BE2C (cell line): ENCODE measurements at places on chromosomes 3 and 15.
A peak's percentile ranks its signal among the peaks of the same experiment; 100 is the strongest.

DNA sequence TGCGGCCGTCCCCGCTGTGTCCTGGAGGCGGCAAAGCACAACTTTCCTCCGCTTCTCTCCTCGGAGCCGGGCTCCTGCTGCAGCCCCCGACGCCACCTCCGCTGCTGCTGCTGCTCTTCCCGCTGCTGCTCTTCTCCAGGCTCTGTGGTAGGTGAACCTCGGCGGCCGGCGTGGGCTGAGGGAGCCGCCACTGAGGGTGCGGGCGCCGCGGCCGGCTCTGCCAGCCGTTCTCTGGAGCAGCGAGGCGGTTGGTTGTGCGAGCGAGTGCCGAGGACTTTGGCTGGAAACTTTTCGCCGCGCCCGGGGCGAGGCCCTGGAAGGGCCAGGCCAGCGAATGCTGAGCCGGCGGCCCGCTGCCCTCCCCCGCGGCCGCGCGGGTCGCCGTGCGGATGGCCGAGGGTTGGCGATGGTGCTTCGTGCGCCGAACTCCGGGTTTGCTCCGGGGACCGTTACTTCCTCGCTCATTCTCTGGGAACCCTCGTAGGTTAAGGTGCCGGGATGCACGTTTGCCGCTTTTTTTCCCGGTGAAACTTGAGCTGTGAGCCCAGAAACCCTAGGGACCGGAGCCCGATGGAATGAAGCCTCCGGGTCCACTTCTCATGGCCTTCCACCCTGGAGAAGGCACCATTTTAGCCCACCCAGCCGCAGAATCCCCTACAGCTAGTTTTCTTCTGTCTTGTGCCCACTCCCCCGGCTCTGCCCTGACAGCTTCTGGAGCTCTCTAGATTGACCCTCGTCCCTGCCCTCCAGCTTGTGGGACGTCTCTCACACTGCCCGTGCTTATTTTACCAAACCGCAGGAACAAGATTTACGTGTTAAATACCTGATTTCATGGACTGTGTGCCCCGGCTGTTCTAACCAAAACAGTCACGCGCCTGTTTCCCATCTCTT, 660 bp downstream of the NECTIN3 start:
- peak; percentile 35 for DNase-seq

DNA sequence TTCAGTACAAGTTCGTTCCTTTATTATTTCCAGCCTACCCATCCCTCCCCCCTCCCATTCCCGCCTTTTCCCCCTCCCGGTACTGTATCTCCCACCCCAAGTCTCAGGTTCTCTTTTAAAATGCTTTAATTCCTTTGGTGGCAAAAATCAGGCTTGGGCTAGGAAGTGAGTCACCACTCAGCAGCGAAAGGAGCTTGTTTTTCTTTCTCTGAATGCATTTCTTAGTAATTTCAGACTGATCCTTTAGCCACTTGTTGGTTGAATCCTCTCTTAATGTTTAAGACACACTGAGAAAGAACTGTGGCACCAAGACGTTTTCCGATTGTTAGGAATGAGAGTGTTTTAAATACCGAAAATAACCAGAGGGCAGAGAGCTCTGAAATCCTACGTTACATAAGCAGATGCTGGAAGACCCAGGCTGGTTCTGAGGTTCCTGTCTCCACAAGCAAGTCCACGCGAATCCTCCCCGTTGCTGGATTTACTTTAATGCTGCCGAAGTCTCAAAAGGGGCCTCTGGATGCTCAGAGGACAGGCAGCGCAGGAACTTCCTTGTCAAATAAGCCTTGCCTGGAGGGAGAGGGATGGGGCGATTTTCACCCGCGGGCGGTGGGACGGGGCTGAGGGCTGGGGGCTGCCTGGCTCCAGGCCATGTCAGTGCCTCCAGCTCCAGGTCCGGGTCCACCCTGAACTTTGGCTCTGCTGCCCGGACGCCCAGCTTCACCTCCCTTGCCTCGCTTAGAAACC, 854 bp upstream of the COL8A1 start:
- DNase-seq: no peak

DNA sequence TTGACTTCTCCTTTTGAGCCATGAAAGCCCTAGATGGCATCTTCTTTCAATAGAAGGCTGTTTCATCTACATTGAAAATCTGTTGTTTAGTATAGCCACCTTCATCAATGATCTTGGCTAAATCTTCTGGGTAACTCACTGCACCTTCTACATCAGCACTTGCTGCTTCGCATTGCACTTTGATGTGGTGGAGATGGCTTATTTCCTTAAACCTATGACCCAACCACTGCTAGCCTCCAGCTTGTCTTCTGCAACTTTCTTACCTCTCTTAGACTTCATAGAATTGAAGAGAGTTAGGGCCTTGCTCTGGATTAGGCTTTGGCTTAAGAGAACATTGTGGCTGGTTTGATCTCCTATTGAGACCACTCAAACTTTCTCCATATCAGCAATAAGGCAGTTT, 189.8 kb downstream of the PLCL2 start:
- no peak for DNase-seq

DNA sequence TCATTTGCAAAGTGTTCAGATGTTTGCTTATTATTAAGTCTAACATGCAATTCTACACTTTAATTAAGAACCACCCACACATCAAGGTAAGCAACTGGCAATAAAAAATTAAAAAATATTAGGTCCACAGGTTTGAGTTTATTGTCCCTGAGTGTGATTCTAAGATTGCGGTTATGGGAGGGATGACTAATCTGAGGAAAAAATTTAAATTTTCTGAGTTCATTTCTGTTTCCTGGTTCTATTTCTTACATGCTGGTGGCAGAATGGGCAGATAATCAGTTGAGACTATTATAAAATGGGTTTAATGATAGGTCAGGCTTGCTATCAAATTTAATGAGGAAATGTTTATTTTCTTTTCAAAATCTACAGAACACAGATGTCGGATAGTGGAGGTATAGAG, 105.9 kb downstream of the TP63 start:
- DNase-seq: no peak

GRCh38 chr15:70698426-70698825, 64.9 kb downstream of the UACA start:
- no peak for DNase-seq

- peak; percentile 90 for DNase-seq
Measured at GRCh38 chr3:97232393-97233034, 418.1 kb downstream of the EPHA6 start.

DNA sequence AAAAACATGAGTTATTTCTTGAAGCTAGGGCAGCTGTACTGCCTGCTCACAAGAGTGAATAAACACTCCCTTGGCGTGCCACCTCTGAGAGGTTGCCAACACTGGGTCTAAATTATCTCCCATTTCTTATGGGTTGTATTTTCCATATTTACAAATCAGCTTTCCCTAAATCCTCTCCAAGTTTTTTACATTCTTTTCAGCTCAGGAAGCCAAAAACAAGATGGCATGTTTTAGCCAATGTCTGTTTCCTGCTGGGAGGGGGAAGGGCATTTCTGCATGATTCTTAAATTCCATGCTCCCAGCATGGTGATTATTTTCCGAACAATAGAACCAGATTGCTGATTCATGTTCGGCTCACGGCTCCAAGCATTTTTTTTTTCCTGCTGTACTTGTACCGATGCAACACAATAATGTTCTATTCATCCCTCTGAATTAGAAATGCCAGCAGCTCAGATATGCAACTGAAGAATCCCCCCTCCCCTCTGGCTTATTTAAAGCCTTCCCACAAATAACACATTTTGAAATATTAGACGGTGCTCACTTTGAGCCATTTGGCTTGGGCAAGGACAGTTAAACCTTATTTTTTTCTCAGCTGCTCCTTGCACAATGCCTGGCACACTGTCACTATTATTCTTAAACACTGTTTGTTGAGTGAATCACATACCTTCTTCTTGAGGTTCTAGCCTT, 252.5 kb downstream of the THRB start:
- no peak for DNase-seq

DNA sequence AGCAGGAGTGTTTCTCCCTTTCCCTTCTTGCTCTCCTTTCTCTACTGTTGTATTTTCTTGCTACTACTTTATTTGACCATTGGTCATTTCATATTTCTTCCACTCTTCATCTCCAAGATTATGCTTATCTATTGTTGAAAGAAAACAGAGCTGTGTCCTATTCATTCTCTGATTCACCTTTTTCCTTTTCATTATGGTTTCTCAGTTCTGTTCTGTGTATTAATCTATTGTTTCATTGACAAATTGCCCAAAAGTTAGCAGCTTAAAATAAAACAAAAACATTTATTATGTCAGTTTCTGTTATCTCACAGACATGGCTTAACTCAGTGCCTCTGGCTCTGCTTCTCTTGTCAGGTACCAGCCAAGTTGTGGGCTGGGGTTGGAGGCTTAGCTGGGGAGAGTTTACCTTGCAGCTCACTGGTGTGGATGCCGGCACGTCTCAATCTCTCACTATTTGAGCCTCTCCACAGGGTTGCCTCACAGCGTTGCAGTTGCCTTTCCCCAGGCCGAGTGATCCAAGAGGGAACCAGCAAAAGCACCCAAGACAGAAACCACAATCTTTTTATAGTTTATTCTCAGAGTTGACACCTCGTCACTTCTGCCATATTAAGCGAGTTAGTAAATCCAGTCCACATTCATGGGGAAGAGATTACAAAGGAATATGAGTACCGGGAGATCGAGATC, 36.9 kb upstream of the FILIP1L start:
- no peak for DNase-seq

- DNase-seq: no peak
Measured at GRCh38 chr3:45272828-45273470, 46.9 kb upstream of the TMEM158 start.

DNA sequence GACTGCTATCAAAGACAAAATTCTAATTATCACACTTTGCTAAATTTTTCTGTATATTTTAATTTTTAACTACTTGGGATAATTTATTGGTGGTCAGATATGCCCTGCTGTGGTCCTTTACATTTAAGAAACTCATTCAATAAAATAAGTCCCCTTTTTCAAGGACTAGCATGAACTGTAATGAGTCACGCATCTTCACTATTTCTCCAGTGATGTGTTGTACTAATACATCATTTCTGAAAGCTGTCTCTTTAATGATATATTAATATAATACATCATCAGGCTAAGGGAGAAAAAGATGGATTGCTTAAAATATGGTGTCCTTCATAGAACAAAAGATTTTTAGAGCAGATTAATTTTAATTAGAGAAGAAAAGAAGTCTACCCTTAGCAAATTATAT, 901.4 kb downstream of the DIPK2A start:
- no peak for DNase-seq

DNA sequence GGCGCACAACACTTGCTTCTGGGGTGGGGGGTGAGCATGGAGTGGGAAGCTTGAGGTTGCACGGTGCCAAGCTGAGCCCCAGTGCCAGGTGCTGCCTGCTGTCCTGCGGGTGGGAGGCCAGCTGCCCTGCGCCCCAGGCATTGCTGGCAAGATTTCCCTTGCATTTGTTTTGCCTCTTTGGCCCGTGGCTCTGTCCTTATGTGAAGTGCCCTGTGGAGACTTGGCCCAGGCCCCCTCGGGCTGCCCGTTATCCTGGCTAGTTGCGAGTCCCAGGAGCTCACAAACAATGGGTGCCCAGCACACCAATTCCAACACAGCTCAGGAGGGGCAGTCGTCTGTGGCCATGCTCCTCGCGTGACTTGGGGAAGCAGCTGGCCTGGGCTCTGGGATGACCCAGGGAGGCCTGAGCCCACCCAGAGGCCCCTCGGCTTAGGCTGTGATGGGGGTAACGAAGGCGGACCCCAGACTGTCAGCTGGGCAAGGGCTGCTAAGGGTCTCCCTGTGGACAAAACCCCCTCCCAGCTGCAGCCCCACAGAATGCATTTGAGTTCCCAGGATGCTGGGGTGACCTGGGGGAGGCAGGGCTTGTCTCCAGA, 5.9 kb downstream of the C3orf22 start:
- peak; percentile 3 for DNase-seq

DNA sequence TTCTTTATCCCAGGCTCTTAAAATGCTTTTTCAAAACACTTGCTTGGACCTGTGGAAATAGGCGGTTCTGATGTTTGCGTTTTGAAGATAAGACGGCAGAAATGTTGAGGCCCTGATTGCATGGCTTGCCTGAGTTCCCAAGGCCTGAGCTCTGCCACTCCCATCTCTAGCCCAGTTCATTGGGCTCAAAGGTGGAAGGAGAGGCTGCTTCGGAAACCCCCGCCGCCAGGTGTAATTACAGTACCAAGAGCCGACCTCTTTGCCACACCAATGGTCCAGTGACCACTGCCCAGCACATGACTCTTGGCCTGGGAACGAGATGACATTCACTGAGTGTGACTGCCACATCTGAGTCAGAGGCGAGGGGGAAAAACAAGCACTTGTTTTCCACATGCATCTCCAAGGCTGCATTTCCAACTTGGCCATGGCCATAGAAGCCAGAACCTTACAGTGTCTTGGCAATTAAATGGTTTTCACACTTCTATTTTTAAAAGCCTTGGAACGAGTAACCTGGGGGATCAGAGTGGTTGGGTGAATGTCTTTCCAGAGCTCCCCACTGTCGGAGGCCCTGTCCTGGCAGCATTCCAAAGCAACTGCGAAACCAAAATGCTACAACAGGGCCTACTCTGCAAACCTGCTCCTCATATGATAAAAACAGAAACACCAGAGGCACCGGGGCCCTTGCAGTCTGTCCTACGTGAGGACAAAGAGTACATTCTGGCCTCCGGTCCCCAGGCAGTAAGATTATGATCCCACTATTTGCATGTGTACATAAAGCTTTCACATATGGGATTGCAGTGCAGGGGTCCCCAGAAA, 63.8 kb upstream of the CGNL1 start:
- DNase-seq: no peak

- no peak for DNase-seq
Measured at GRCh38 chr15:60840703-60841411, 361.9 kb upstream of the ICE2 start.

- DNase-seq: no peak
Measured at GRCh38 chr3:192933779-192934460, 16.3 kb upstream of the MB21D2 start.

DNA sequence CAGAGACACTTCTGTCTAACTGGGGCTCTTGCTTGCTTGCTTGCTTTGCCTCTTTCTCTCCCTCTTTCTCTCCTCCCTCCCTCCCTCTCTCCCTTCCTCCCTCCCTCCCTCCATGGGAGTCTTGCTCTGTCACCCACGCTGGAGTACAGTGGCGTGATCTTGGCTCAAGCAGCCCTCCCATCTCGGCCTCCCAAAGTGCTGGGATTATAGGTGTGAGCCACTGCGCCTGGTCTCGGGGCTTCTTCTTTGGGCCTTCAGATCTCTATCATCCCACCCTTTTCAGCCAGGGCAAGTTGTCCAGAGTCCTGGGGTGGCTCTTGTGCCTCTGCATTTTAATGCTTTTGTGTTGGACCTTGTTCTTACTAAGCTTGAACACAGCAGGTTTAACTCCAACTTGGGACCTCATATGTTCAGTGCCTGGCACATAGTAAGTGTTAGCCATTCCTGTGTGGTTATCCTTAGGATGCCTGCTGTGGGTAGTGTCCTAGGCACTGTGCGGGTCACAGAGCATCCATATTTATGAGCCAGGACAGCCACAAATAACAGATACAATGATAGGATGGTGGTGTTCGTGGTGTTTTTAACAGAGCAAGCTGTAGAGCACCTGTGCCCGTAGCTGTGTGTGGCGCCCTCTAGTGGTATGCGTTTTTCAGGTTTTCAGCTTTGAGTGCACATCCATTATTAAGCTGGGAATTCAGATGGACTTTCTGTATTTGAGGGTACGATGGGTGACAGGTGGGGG, 75.1 kb downstream of the CCK start:
- DNase-seq: peak; percentile 63

- DNase-seq: peak; percentile 64
Measured at GRCh38 chr3:128432971-128433836, 33.5 kb downstream of the DNAJB8 start.
